WTC11 (cell line): ENCODE measurements at places on chromosomes 3 and 15.
A peak's percentile ranks its signal among the peaks of the same experiment; 100 is the strongest.

DNA sequence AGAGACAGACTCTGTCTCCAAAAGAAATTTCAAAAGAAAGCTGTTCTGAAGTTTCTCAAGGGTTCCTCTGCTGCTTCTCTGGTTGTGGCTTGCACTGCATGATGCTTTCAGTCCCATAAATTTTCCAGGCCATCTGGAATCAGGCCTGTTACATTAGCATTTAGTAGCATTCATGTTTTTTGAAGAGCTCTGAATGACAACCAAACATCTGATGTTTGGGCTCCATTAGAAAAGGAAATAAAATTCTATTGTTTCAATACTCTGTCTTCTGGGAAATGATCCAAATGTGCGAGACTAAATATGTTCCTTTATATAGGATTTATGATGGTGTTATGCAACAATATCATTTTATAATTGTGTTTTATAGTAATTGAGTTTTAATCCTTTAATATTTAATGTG lies 455.8 kb downstream of the GABRG3 start:
- DNase-seq: no peak

- no peak for DNase-seq
Observed at GRCh38 chr15:31298707-31299172, 27.9 kb upstream of the KLF13 start.

DNA sequence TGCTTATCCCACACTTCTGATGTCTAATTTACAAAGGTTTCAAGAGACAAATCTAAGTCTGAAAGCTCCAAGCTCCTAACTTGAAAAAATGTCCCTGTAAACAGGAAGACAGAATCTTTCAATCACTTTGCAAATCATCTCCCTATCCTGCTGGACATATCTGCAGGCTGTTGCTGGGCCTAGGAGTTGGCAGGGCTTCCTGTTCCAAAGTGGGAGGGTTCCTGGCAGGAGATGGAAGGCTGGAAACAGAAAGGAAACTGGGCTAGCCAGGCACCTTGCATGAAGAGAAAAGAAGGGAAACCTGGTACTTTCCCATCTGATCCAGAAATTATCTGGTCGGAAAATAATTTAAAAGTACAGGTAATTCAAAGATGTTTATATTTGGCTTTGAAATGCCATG lies 227.3 kb upstream of the IL12A start:
- no peak for DNase-seq

DNA sequence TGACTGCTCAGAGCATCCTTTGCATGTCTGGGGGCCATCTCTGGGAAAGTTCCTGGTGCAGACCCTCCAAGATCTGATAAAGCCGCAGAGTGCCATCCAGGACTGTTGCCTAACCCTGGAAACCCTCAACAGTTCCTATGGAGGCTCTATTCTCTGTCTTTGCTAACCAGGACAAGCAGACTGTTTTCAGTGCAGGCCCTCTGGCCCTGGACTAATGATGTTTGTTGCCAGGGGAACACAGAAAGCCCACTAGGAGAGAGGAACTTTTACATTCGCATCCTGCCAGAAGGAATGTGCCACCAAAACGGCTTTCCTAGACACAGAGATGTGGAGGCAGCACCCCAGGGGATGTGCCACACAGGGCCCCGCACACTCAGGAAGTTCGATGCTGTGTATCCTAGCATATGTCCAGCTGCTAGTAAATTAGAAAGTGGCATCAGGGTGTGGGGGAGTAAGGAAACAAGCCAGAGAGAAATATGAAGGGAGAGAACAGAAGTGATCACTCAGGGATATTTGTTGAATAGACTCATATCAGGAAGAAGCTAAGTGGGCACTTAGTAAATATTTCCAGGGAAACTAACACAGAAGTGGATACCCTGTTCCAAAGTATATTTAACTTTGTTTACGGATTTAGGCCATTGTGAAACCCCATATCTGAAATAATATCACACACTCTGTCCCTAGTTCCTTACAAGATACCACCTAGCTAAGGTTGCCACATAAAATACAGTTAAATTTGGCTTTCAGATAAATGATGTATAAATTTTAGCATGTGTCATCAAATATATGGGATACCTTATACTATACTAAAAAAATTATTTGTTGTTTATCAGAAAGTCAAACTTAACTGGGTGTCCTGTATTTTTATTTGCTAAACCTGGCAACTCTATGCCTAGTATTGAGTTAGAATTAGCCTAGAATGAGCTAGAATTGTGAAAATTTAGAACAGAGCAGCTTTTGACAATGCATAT lies 29.9 kb upstream of the TMOD3 start:
- DNase-seq: no peak

DNA sequence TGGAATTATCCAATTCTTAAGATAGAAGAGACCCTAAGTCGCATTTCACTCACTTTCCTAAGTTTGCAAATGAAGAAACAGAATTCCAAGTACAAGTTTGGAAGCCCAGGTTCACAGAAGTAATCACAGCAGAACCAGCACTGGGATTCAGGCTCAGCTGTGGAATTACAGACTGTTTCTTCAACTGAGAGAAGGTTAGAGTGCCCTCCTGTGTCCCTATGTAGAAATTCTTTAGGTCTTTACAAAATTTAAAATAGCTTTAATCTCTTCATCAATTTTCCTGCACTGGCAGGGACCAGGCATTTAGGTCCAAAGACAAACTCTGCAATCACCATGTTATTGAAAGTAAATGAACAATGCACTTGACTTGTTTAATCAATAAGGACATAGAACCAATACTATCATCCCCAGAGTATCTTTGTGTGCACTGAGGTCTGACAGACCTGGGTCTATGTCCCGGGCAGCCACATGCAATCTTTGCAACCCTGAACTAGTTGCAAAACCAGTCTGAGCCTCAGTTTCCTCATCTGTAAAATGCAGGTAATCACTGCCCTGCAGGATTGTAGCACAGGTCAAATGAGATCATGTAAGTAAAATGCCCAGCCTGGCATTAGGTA lies 96.3 kb upstream of the ZBED2 start:
- no peak for DNase-seq

- no peak for DNase-seq
Observed at GRCh38 chr3:69983546-69984265, 15.8 kb upstream of the SAMMSON start.

DNA sequence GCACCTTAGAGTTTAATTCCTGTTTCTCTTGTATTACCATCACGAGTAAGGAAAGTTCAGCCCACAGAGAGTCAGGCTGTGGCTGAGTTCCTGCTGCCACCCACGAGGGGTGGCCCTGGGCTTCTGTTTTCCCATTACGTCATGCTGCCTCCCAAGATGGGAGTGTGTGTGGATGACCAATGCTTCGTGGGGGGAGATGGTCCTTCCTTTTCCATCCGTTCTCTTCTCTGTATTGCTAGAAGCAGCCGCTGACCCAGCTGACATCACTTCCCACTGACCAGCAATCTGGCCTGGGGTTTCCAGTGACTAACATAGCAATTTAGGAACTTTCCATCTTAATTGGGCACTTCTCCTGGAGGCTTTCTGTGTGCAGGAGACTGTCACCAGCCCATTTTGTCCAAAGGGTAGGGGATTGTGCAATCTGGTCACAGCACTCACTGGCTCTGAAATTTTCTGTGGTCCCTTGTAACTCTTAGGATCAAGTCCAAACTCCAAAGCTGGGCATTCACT lies 9.3 kb downstream of the IRAK2 start:
- no peak for DNase-seq

GRCh38 chr3:149536429-149536828 lies 61.9 kb downstream of the TM4SF4 start:
- DNase-seq: peak; percentile 74

- DNase-seq: no peak
Observed at GRCh38 chr3:174358252-174358651, 500.9 kb upstream of the NAALADL2 start.

DNA sequence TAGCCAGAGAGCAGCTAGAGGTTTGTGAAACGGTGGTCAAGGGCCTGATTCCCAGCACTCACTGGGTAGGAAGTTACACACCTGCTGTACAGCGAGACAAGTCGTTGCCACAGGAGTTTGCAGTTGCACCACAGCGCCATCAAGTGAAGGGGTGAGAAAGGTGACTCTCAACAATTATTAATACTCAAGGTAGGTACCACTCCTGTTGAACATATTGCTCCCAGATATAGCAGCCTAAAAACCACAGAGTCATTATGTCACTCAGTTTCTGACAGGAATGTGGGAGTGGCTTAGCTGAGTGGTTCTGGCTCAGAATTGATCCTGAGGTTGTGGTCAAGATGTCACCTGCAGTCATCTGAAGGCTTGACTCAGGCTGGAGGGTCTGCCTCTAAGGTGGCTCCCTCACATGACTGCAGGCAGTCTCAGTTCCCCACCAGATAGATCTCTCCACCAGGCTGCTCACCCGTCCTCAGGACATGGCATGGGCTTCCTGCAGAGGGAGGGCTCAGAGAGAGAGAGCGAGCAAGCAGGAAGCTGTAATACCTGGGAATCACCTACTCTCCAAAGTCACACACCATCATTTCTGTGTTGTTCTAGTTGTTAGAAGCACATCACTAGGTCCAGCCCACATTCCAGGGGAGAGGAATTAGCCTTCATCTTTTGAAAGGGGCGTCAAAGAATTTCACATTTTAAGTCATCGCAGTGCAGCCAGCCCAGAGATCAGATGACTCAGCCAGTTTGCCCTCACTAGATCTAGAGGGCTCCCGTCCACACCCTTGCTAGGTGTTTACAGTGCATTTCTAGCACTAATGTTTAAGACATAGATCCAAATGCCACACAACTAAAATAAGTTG lies 17.0 kb upstream of the ANO10 start:
- DNase-seq: peak; percentile 55

DNA sequence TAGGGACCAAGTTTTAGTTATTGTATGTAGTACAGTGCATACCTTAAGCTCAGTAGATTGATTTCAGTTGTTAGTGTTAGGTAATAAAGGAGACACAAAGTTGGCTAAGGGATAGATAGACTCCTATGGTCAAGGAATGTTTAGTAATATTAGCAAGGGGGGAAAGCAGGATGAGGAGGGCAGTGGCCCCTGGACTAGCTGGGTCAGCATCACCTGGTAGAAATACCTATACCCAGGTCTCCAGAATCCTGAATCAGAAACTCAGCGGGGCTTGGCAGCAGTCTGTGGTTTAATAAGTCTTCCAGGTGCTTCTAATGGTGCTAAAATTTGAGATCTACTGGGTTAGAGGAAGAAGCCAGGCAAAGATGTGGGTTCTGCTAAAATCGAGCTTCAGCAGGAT lies 35.0 kb downstream of the BBX start:
- no peak for DNase-seq

GRCh38 chr3:132006605-132007204 lies 28.1 kb downstream of the CPNE4 start:
- DNase-seq: peak; percentile 60

DNA sequence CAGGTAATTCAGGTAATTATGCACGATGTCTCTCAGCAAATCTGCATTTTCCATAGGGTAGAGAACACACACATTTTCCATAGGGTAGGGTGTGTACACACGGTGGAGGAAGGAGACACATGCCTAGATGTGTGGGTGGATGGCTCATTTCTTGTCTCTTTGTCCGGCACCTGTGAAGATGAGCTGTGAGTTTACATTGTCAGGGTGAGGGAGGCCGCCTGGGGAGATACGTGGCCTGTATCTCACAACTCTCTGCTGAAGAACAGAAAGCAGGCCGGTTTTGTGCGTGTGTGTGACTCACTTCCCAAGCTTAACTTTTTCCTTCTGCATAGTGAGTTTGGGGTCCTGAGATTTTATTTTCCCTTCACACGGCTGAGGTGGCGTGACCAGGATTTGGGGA lies 60.3 kb downstream of the SLC6A6 start:
- DNase-seq: no peak

DNA sequence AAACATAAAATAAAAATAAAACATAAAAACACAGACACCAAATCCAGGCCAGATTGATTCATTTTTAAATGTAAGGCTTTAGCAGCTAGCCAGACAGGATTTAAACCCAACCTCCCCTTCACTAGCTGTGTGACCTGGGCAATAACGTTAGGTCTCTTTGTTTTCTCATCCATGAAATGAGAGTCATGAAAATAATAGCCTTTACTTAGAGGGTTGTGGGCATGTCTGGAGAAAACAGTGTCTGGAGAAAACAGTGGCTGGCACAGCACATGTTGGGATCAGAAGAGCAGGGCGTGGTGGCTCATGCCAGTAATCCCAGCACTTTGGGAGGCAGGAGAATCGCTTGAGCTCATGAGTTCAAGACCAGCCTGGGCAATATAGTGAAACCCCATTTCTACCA lies 1.9 kb upstream of the DPPA4 start:
- DNase-seq: no peak

- no peak for DNase-seq
Observed at GRCh38 chr3:107939691-107940442, 151.0 kb downstream of the CD47 start.

DNA sequence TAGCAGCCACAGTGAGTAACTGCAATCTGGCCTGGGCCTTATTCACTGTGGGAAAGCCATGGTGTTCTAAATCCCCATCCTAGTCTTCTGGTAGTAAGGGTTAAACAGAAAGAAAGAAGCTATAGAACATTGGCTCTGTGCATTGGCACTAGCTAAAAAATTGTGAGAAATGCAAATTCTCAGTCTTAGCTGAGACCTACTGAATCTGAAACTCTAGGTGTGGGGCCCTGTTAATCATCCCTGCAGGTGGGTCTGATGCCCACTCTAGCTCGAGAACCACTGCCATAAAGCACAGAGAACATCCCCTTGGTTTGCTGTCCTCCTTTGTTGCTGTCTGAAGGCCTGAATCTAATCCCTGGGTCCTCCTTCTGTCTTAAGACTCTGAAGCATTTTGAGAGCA lies 59.3 kb downstream of the MEIS2 start:
- no peak for DNase-seq

DNA sequence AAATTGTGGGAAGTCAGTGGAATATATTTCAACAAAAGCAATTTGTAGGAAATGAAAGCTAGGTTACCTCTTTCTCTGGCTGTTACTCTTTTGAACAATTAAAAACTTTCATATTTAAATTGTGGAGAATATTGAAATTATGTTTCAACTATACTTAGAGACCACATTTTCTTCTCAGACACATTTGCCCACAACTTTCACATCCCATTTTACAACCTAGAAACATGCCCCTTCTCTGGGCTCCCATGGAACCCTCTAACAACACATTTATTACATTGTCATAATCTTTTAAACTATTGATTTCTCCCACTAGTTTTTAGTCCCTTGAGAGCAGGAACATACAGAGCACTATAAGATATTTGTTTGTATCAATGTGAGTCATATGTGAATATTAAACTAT lies 211.7 kb upstream of the TTC14 start:
- DNase-seq: no peak

DNA sequence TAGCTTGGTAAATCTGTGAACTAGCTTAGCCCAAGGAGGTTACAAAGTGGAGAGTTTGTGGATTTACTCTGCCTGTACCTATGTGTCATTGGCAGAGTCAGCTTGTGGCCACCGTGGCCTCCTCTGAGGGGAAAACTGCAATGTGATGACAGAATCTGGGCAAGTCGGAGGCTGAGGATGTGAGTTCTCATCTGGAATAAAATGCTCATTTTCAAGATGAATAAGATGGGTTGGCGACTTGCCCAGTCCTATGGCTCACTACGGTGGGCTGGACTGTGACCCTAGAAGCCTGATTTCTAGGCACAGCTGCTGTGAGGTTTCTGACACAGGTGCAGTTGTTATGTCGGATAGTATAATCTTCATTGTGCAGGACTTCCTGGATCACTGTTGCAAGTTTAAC lies 83.7 kb downstream of the ETV5 start:
- no peak for DNase-seq
